ENCODE measurements at places on chromosomes 7 and 10.

GRCh38 chr10:26977635-26978034 lies 116.9 kb upstream of the ABI1 start:
- DNase-seq: no peak

DNA sequence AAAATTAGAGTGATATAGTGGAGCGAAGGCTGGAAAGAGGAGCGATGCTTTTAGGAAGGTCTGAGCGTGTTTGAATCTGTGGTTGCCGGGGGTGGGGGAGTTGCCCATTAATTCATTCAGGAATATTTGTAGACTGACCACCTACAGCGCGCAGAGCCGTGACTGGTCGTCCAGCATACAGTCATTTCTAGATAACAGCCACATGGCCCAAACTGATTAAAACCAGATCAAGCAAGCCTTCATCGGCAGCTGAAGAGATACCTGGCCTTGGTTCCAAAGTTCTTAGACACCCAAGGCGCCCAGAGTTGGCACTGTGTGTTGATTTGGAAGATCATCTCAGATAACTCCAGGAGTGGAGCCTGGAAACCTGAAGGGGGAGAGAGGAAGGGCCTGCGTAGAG lies 1.7 kb downstream of the PROSER2 start:
- no peak for DNase-seq

- no peak for DNase-seq
These were observed 19.9 kb downstream of the CCL24 start for GRCh38 chr7:75793676-75794075.

- DNase-seq: no peak
These were observed 157.7 kb downstream of the PLPP4 start for GRCh38 chr10:120614680-120615079.

DNA sequence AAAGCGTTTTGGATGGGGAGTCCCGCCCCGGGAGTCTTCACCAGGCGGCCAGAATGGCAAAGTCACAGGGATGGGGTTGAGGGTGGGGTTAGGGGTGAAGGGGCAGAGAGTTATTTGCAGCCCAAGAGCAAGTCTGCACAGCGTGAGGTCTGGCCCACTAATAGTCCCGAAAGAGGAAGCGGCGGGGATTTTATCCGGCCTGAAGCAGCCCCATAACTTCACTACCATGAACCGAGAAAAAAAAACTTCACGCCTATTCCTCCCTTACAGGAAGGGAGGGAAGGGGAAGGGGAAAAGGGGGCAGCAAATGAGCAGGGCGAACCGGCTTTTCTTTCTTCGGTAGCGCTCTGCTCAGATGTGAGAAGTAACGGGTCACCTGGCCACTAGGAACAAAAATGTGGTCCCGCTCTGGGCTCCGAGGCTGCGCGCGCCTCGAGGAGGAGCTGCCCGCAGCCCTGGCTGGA lies 712 bp downstream of the ITPRIP start:
- no peak for DNase-seq

- DNase-seq: no peak
These were observed 18.6 kb downstream of the GOLGA7B start for GRCh38 chr10:97868134-97868685.

All from HT1080 (cell line).